Hippocampal formation (tissue), 2 donors: ENCODE measurements at places on chromosomes 5 and 9.
A peak's percentile ranks its signal among the peaks of the same experiment; 100 is the strongest.

GRCh38 chr5:123708074-123708806 is 196.3 kb downstream of the CSNK1G3 start:
- DNase-seq, result no peak

- no peak for DNase-seq
These were observed 41.0 kb upstream of the TMEM215 start for GRCh38 chr9:32742296-32742695.

GRCh38 chr5:179858241-179858585 is 404 bp downstream of the MRNIP start:
- peak; percentile 66 for DNase-seq

- DNase-seq, result no peak
These were observed 44.2 kb downstream of the NLN start for GRCh38 chr5:65766175-65766574.

DNA sequence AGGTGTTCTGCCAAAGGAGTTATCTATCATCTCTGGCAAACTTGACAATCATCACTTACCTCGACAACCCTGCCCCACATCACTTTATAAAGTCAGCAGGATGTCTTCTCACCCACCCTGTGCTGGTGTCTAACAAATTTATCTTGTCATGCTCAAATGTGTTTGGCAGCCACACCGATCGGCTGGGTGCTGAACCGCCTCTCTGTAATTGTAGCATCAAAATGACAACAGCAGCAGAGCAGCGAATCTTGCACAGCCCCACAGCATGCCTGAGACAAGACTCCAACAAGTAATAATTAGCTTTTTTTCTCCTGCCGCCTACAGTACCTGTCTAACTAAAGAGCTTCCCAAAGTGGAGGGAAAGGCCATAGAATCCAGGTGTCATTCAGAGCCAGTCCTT is 176.2 kb downstream of the NR3C1 start:
- DNase-seq, result no peak

- DNase-seq, result no peak
These were observed 10.1 kb upstream of the NRARP start for GRCh38 chr9:137311986-137312851.

DNA sequence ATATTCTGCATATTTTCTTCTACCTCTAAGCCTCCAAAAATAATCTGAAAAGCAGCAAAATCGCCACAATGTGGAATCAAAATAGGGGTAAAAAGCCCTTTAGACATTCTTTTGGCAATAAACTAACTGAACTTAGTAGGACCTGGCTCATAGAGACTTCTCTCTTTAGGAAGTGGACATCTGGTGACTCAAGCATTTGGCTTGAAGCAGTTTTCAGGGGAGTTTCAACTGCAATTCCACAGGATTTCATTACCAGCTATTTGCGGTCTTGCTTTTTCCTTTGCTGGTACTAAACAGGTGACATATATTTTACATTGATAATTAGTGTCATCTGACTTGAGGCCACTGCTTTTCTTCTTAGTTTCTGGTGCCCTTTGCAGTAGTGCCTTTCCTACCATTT is 173.2 kb upstream of the FBN2 start:
- no peak for DNase-seq

GRCh38 chr9:21670374-21670773 is 132.1 kb upstream of the MTAP start:
- no peak for DNase-seq

GRCh38 chr9:37575001-37575400 is 1.2 kb downstream of the FBXO10 start:
- no peak for DNase-seq

DNA sequence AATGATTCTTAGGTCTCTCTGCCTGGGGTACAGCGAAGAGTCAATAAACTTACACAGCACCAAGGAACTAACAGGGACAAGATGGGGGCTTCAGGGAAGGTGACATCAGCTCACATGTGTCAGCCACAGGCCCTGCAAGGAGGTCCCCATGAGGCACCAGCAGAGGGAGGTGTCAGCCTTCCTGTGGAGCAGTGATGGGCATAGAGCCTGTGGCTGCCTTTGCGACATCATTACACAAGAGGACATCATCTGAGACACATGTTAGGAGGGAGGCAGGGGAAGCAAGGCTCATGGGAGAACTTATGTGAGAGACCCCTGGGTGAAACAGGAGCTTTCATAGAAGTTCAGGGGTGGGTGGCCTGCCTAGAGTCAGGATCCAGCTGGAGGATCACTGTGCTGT is 389.6 kb downstream of the SEMA5A start:
- DNase-seq, result peak; percentile 43

GRCh38 chr9:18071651-18072060 is 402.3 kb upstream of the ADAMTSL1 start:
- no peak for DNase-seq

DNA sequence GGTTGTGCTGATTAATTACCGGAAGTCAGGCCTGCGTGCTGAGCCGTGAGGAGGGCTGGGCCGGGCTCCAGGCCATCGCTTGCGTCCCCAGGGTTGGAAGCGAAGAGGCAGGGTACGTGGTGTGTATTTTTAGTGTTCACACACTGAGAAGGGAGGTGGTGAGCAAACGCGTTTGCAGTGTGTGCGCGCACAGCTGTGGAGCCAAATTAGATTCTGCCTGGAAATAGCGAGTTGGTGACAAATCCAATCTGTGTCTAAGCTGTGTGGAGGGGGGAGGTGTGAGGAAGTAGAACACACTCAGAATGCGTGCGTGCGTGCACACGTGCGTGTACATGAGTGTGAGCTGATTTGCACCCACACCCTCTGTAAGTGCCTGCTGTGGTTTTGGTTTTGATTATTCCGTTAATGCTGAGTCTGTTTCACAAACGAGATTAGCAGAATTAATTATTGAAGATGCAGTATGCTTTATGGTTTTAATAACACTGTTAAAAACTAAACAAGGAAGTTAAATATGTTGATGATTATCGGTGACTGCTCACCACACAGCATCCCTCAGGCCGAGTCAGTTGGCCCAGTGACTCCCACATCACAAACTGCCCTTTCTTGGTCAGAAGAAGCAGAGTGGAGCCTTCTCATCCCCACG is 111.8 kb upstream of the FCN2 start:
- DNase-seq, result no peak

DNA sequence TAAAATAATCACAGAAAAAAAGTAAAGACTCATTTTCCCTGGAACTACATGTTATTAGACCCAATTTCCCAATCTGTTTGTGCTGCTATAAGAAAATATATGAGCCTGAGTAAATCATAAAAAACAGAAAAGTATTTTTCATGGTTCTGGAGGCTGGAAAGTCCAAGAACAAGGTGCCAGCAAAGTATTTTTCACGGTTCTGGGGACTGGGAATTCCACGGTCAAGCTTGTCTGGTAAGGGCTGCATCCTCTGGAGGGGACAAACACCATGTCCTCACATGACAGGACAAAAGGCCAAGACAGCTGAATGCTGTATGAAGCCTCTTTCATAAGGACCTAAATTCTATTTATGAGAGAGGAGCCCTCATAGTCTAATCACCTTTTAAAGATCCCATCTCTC is 172.3 kb downstream of the PLPPR1 start:
- DNase-seq, result no peak

- no peak for DNase-seq
These were observed 17.1 kb upstream of the GRPEL2 start for GRCh38 chr5:149328177-149328576.

- DNase-seq, result no peak
These were observed 35.9 kb downstream of the SPZ1 start for GRCh38 chr5:80355686-80356085.

DNA sequence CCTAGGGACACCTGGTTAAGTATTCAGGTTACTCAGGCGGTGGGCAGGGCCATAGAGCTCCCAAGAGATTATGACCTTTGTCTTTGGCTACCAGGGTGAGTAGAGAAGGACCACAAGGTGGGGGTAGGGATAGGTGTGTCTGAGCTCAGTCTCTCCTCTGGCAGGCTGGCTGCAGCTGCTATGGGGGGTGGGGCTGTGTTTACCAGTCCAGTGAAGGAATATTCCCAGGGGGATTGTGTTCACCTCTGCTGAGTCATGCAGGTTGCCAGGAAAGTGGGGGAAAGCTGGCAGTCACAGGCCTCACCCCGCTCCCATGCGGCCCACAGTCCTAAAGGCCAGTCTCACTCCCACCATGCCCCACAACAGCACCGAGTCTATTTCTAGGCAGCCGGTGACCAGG is 53.6 kb upstream of the POU5F2 start:
- DNase-seq, result no peak

- no peak for DNase-seq
These were observed 223.0 kb downstream of the AUH start for GRCh38 chr9:91138760-91139159.

DNA sequence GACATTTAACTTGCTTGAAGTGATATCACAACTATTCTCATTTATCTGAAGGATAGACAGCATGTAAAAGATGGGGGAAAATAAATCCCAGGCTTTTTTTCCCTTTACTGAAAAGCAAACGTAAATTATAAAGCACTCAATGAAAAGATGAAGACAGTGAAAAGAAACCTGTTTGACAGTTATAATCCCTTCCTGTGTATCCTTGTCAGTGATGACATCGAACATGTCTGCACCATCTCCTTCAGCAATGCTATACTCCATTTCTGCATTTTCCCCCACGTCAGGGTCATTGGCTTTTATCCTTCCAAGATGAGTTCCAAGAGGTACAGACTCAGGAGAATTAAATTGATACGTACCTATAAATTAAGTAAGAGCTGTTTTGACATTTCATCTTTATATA is 134.9 kb downstream of the CDH9 start:
- DNase-seq, result no peak

- no peak for DNase-seq
These were observed 371.2 kb downstream of the PDE4D start for GRCh38 chr5:59522201-59522831.

- peak; percentile 95 for DNase-seq
These were observed at the start of gene MRNIP for GRCh38 chr5:179858586-179859427. Gene MRNIP, minus strand, starts transcription at chr5:179858817. Its CDS starts 21 bp downstream, at chr5:179858796.

- no peak for DNase-seq
These were observed 3.9 kb upstream of the BARX1 start for GRCh38 chr9:93958819-93959682.

- DNase-seq, result no peak
These were observed 22.7 kb downstream of the ANXA2R start for GRCh38 chr5:43017428-43017815.

GRCh38 chr9:8616414-8616813 is 816.8 kb upstream of the DMAC1 start:
- no peak for DNase-seq

- no peak for DNase-seq
These were observed 204.4 kb upstream of the IER5L start for GRCh38 chr9:129382281-129383018.

GRCh38 chr9:132914924-132915323 is 29.5 kb downstream of the TSC1 start:
- no peak for DNase-seq

DNA sequence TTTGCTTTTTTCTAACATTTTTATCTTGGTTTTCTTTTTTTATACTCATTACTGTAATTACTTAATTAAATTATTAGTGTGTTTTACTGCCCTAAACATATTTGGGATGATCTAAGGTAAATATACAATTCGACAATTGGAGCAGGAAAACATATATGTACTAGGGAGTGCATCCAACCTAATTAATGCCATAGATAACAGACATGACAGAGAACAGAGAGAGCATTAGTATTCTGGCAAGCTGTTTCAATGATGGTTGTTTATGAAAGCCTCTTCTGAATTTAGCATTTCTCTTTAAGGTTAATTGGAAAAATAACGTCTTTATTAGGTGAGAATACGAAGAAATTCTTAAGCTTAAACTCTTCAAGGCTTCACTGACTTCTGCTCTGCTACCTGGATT is 300.1 kb upstream of the PRR16 start:
- DNase-seq, result no peak

- DNase-seq, result peak; percentile 25
These were observed 58.1 kb downstream of the DMRT1 start for GRCh38 chr9:899440-900184.

- DNase-seq, result no peak
These were observed 69.4 kb downstream of the C9orf50 start for GRCh38 chr9:129551393-129551973.

DNA sequence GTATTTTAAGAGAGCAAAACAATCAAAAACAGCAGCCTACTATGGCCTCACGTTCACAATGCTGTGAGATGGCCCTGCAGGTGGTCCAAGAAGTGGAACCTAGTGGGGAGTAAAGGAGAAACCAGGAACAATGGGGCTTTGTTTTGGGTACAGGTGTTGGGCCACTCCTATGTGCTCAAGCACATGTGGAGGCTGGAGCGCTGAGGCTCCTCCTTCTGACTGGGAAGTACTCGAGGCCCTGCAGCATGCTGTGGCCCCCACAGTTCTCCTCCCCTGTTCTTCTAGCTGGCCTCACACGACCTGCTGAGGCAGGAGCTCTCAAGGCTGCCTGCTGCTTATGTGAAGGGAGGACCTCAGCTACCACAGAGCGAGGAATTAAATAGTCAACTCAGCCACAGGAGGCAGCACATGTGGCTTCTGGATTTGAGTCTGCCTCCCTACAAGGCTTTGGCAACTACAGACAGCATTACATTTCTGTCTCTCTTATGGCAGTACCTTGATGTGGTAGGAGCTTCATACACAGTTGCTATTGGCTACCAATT is 482.3 kb downstream of the SPOCK1 start:
- DNase-seq, result no peak

DNA sequence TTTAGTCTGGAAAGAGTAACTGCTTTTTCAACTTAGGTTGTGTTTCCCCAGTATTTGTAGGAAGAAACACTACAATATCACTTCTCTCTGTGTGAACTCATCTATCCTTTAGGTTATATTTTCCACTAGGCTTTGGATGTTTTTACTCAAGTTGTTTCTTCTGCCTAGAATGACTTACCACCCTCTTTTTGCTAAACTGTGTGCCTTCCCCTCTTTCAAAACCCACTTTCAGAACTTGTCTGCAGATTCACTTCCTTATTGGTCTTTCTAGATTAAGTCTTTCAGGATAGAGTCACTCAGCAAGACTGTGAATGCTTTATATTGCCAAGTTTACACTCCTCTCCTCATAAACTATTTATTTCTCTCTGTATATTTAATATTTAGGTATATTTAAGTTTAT is 14.2 kb upstream of the CAST start:
- DNase-seq, result no peak

DNA sequence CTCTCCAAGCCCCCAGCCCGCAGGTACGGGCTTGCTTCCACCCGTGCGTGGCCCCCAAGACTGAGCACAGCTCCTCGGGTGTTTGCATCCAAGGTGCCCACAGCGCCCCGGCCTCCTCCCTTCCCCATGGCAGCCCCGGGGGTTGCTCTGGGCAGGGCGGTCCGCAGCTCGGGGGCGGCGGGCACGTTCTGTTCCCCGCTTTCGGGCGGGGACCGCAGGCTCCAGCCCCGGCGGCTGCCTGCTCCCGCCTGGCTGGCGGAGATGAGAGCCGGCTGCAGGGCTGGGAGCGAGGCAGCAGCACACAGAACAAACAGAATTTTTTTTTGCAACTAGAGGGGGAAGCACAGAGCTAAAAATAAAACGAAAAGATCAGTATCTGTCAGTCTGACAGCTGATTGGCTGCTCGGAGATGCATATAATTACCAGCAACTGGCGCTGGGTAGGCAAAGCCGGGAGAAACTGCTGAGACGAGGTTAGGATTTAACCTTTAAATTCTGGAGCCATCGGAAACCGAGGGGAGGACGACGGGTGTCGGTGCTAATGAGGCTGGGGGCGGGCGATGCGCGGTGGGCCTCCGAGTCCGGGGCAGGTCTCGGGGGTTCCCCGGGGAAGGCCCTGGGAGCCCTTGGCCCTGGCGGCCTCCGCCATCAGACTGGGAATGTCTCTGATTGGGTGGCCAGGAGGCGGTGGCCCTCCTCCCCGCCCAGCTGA is 142.7 kb upstream of the IER5L start:
- DNase-seq, result peak; percentile 88
